Nucleus accumbens (tissue), 56 donors: ENCODE measurements at places on chromosomes 2 and 18.

- DNase-seq, result no peak
Measured at GRCh38 chr2:30404319-30405259, 42.5 kb upstream of the LCLAT1 start.

- no peak for DNase-seq
Measured at GRCh38 chr2:160062292-160063005, at the start of gene PLA2R1. PLA2R1 (minus strand) TSS chr2:160062615; CDS start chr2:160062403, 212 bp downstream.

DNA sequence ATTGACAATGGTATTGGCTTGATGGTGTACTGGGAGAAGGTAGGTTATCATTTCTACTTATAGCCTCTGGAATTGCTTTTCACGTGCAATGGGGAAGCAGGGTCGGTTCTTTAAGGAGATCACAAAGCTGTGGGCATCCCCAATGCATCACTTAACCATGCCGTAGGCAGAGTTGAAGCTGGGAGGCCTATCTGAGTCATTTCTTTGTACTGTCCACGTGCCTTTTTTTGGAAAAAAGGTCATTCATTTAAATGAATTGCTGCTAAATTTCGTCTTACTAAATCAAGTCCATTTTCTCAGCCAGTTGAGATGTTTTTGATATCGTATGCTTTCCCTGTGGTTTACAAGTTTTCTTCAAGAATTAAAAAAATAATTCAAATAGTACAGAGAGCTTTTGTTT is 17.2 kb upstream of the GYPC start:
- DNase-seq, result no peak

DNA sequence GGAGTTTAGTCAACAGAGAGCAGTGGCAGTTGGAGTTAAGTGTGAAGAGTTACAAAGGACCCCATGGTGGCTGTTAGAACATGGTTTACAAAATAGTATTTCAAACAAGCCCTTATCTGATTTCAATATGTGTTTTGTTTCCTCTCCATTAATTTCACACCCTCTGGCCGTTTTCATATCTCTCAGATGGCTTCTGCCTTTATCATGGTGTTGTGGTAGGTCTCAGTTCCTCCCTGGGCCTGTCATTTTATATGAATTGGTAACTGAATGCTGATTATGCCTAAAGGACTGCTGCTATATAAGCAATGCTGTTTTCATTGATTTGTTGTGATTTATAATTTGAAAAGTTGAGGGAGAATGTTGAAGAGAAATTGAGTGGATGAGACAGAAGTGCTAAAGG is 686.7 kb downstream of the NYAP2 start:
- no peak for DNase-seq

DNA sequence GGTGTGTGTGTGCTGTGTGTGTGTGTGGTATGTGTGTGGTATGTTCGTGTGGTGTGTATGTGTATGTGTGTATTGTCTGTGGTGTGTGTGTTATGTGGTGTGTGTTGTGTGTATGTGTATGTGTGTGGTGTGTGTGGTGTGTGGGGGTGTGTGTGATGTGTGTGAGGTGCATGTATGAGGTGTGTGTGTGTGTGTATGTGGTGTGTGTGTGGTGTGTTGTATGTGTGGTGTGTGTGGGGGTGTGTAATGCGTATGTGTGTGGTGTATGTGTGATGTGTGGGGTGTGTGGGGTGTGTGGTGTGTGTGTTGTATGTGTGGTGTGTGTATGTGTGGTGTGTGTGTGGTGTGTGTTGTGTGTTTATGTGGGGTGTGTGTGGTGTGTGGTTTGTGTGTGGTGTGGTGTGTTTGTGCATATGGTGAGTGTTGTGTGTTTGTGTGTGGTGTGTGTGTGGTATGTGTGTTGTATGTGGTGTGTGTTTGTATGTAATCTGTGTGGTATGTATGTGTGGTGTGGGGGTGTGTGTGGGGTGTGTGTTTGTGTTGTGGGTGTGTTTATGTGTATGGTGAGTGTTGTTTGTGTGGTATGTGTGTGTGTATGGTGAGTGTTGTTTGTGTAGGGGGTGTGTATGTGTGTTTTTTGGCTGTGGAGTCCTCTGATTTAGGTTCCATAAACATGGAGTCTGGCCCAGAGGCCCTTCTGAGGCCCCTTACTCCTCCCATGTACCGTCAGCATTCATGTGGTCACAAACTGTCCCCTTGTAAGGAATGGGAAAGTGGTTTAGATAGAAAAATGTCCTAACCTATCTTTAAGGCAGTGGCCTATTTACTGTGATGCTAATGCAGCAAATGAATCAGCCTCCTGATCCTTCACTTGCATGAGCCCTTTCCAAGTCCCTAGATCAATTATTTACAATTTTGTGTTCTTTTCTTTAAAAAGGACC is 116.0 kb downstream of the ALPK2 start:
- no peak for DNase-seq
